ENCODE measurements at places on chromosomes 4 and X. TPM values are rescaled to one million over a fixed set of nuclear protein-coding genes. Genes with fewer than 3 reads are reported as not detected.

The PCDH18 gene
- 0.43 TPM for total RNA-seq

The PCYT1B gene
- total RNA-seq, result 0.50 TPM

The TECRL gene
- not detected for total RNA-seq

The BEX2 gene
- total RNA-seq, result 24.0 TPM

The CXCL9 gene
- total RNA-seq, result not detected

The GPR50 gene
- total RNA-seq, result not detected

The SOX3 gene
- total RNA-seq, result not detected

DNA sequence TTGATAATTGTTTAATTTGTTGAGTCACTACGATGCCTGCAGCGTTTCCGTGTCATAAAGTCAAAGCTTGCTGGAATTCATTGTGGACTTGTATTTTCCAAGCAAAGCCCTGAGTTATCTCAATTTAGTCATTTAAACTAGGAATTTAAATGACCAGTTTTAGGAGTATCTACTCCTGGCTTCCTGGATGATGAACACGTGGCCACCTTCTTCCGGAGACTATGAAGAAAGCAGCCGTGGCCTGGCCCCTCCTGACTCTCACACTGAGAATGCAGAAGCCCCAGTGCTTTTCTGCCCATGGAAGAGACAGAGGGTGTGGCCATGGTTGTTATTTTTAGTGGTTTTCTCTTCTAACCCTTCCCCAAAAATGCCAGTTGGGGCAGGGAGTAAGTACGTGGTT lies 250.7 kb upstream of the GATB start:
- no peak for DNase-seq

DNA sequence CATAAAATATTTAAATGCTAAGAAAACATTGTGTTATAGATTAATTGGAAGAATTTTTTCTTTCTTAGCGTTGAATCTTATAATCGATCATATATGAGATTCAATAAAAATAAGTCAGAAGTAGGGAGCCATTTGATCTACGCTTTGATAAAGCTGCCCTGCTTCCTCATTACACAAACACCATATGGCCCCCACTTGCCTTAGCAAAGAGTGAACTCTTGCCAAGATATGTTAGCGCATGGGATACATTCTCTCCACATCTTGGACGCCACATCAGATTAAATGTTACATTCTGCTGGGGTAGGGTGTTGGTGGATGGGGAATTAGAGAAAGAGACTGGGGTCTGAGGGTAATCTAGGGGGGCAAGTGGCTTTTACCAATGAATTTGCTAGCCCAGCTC lies 207.7 kb upstream of the MID1 start:
- DNase-seq, result no peak

- no peak for DNase-seq
These were observed 127.2 kb upstream of the RPS6KA3 start for GRCh38 chrX:20393944-20394343.

DNA sequence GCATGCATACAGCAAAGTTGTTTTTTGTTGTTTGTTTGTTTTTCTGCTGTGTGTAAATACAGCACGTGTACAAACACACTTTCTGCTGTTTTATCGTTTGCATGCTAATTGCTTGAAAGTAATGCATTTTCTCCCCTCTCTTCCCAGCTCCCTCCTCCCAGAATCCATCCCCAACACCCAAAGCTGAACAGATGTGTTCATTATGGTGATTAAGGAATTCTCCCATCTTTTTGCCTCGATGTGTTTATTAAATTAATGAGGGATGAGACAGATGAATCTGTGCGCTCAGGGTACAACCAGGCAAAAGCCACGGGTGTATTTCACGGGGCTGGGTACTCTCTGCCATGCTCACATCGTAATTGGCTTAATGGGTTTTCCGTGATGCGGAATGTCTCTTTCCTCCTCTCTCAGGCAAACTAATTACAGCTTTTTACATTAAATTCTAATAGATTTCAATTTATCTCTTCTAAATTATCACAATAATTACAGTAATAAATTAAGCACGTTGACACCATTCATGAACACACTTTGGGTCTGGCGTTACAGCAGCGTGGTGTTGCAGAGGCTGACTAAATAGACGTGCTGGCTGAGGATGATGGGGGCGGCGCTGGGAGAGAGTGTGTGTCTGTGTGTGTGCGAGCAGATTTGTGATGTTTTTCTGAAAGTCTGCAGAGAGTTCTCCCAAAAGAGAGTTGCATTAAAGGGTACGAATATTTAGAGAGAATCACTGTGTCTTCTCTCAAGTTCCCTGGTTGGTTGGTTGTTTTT lies 117.7 kb downstream of the CRLF2 start:
- DNase-seq, result no peak

- no peak for DNase-seq
These were observed 100.7 kb downstream of the PTTG2 start for GRCh38 chr4:38060829-38061431.

DNA sequence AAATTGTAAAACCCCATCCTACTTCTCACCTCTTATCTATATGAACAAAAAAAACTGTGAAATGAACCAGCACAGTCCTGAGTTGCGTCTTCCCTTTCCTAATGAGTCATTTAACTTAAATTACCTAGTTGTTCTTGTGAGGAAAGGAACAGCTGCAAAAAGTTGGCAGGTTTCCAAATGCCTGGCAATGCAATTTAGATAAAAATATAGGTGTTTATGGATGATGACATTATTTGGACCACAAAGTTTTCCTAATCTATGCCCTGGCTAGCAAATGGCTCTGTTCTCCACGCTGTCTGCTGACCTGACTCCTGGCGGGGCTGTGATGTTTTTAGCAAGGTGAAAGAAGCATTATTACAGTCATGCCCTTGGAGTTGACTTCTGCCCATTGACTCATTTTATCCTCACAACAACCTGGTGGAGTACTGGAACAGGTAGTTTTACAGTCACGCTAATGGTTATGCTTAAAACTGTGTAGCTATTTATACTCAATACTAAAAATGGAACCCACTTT lies 29.8 kb upstream of the RELL1 start:
- DNase-seq, result no peak

GRCh38 chr4:82989575-82990429 lies 20.8 kb downstream of the LIN54 start:
- DNase-seq, result no peak

GRCh38 chrX:150028692-150029091 lies 90.4 kb upstream of the EOLA2 start:
- DNase-seq, result no peak

DNA sequence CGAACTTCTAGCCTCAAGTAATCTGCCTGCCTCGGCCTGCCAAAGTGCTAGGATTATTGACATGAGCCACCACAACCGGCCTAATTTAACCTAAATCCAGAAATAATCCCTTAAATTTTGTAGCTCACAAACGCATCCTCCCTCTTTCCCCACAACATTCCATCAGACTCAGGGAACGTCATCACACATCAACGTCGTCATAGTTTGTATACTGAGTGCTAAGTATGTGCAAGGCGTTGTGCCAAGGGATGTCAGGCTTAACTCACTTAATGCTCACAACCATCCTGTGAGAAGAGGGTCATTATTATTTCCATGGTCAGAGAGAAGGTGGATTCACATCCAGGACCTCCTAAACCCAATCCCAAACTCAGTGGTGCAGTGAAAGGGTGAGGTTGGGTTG lies 9.6 kb upstream of the GSX2 start:
- no peak for DNase-seq

DNA sequence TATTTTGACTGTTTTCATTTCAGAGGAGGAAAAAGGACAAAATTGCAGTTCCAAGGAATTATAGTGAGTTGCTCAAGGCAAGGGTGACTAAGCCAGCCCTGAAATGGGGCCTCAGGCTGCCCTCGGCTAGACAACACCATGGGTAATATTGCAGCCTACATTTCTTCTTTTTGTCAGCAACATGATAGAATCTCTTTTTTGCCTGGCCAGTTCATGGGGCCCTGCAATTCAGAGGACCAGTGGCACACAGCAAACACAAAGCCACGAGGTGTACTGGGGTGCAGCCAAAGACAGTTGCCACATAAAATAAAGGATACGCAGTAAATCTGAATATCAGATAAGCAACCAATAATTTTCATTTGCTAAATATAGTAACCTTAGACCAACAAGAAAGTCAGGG lies 41.8 kb downstream of the RBM47 start:
- no peak for DNase-seq

DNA sequence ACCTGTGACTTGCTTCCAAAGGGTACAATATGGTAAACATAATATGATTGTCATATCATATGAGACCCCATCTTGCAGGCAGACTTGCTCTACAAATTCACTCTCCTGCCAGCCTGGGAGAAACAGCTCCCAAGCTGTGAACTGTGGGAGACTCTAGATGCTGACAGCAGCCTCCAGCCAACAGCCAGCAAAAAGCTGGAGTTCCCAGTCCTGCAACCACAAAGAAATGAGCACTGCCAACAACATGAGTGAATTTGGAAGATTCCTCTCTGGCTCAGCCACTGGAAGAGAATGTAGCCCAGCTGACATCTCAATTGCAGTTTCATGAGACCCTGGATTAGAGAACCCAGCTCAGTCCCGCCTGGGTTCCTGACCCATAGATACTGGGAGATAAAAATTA lies 145.4 kb downstream of the QDPR start:
- no peak for DNase-seq

DNA sequence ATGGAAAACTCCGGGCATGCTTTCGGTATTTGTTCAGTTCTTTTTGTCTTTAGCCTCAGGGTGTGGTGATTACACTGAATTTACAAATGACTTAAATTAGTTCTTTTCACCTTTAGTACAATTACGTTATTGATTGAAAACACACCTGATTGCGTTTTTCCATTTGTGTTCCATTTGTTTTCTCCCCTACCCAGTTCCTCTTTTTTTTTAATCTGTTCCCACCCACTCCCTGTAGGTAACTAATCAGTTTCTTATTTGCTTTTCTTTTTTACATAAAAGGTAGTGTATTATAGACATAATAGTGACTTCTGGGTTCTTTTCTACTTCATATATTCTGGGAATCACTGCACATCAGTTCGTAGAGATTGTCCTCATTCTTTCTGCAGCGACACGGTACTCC lies 53.4 kb downstream of the TNIP2 start:
- DNase-seq, result no peak

GRCh38 chr4:88661739-88662138 lies 35.9 kb downstream of the NAP1L5 start:
- DNase-seq, result no peak

GRCh38 chr4:128715616-128716015 lies 93.9 kb upstream of the JADE1 start:
- DNase-seq, result no peak

- no peak for DNase-seq
These were observed 51.3 kb downstream of the BLTP1 start for GRCh38 chr4:122203407-122203806.

DNA sequence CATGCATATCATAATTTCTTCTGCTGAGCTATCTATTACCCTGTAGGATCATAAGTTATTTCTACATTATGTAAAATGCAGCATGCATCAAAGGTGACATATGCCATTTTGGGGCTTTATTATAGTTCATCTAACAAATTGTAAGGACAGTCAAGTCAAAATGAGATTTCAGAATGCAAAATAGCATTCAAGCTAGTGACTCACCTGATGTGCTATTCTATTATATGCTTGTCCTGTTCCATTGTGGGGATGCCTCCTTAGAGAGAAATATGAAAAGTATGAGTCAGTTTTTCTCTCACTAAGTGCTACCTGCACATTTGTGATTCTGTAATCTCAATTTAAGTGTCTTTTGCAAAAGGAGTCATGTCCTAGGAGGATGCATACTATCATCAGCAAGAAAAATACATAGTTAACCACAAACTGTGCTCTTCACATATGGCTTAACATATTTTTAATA lies 647.0 kb upstream of the PCDH10 start:
- no peak for DNase-seq

GRCh38 chr4:147313108-147313507 lies 167.8 kb upstream of the EDNRA start:
- DNase-seq, result no peak

DNA sequence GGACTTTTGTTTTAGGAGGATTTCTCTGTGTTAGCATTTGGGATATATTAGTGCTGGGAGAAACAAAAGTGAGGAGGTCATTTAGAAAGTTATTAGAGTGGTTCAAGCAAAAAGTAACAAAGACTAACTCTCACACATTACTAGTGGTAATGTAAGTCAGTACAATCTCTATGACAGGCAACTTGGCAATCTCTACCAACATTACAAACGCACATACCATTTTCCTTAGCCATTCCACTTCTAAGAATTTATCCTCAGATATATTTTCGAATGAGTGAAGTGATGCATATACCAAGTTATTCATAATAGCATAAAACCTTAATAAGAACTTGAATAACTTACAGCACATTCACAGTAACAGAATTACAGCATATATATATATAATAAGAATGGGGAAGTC lies 146.2 kb downstream of the PRSS12 start:
- DNase-seq, result no peak

Data from T-cell (primary cell).